Stomach (tissue), 19 donors: ENCODE measurements at places on chromosomes 2 and 18. TPM values are rescaled to one million over a fixed set of nuclear protein-coding genes. Genes with fewer than 3 reads are reported as not detected.

- H3K36me3 ChIP-seq: no peaks in the 10 kb centered on the region
- no peaks in the 10 kb centered on the region for H3K27me3 ChIP-seq
- H3K27ac ChIP-seq: no peak overlapping the region
- no peak overlapping the region for H3K4me3 ChIP-seq
- H3K4me1 ChIP-seq: no peaks in the 10 kb centered on the region
Measured at GRCh38 chr2:228999326-228999725, 271.8 kb downstream of the PID1 start.

- no peaks in the 10 kb centered on the region for H3K27me3 ChIP-seq
- H3K4me1 ChIP-seq: no peaks in the 10 kb centered on the region
- DNase-seq: no peak
- no peaks in the 10 kb centered on the region for H3K36me3 ChIP-seq
Measured at GRCh38 chr2:211328126-211328525, 771.7 kb downstream of the CPS1 start.

DNA sequence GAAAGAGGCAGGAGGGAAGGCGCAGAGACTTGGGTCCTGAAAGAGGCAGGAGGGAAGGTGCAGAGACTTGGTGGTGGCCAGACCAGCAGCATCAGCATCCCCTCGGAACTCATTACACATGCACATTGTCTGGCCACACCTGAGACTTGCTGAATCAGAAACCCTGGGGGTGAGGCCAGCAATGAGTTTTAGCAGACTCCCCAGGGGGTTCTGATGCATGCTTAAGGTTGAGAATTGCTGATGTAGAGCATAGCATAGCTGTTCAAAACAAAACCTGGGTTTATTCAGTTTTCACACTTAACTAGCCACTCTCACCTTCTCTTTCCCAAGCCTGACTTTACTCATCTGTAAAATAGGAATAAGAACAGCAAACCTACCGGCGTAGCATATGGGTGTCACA, 122.9 kb downstream of the MRO start:
- no peak overlapping the region for H3K27ac ChIP-seq
- H3K4me3 ChIP-seq: no peak overlapping the region
- no peaks in the 10 kb centered on the region for H3K4me1 ChIP-seq
- H3K36me3 ChIP-seq: no peaks in the 10 kb centered on the region

DNA sequence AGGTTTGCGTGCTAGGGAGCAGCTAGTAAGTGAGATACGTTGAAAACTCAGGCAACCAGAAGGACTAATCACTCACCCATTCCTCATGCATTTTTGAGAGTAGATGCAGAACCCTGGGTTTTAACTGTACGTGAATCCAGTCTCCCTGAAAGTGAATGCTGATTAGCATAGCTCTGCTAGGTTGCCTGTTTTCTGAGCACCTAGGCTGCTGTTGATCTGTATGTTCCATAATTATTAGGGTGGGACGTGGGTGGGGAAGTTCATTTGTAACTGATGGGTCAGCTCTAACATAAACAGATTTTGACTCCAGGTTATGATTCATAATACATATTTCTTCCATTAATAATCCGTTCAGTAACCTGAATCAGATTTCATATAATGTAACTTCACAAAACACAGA, 379.0 kb upstream of the FANCL start:
- no peak overlapping the region for H3K27ac ChIP-seq
- H3K36me3 ChIP-seq: no peaks in the 10 kb centered on the region
- DNase-seq: no peak
- H3K4me1 ChIP-seq: no peaks in the 10 kb centered on the region

DNA sequence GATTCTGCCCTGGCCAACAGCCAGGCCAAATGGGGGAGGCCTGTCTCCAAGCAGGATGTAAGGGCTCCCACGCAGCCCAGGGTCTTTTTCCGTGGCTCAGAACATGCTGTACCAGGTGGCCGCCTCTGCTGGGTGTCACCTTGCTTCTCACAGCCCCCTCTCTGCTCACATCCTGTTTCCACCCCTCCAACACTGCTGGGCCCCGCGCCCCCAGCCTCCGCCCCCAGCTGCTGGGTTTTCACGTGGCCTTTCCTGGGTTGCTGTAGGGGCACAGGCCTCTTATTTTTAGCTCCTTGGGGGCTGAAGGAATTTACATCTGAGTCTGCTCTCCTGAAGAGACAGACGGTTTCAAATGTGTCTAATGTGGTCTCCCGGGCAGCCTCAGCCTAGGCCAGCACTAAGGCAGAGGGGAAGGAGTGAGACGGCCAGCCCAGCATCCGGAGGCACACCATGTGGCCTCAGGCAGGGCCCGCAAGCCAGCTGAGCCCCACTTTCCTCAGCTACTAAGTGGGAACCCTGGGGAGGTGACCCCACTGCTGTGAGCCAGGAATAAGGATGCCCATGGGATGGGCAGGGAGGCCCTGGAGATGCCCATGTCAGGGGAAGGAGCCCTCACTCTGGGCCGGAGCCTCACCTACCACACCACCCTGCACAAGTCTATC, 18.7 kb upstream of the DUSP2 start:
- no peaks in the 10 kb centered on the region for H3K27me3 ChIP-seq
- no peak for DNase-seq

DNA sequence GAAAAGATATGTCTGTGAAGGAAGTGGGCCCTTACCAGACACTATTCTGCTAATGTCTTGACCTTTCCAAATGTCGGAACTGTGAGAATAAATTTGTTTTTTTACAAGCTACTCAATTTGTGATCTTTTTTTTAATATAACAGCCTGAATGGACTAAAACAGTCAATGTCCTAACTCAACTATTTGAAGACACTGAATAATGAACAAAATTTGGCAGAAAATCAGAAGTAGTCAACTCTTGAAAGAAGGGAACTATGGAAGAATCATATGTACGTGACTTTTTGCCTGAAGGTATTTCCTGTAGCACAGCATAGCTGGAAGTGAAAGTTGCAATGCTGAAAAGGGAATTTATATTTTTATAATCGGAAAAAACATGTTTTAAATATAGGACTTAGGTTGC, 351.8 kb upstream of the TFPI start:
- H3K36me3 ChIP-seq: no peaks in the 10 kb centered on the region
- H3K27me3 ChIP-seq: no peaks in the 10 kb centered on the region
- H3K4me3 ChIP-seq: no peak overlapping the region
- no peak overlapping the region for H3K27ac ChIP-seq

GRCh38 chr2:126664234-126664633, 8.3 kb downstream of the GYPC start:
- no peak for DNase-seq
- H3K36me3 ChIP-seq: peaks cover 4% of the 10 kb centered on the region
- H3K27ac ChIP-seq: no peak overlapping the region

DNA sequence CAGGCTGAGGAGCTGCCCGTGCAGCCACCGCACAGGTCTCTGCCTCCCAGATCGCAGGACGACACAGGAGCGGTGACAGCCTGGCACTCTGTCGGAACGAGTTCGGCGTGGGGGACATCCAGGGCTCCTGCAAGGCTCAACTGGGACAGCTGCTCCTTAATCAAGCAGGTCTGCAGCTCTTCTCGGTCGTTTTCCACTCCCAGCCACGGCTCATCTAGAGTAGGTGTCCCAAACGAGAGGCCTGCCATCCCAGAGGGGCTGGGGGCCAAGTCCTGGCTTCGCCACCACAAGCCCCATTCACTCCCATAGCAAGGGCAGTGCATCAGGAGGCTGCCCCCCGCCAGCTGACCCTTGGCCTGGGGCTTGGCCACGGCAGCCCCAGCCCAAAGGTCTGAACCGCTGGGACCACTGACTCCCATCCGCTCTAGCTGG, 22.5 kb downstream of the PASK start:
- H3K4me3 ChIP-seq: no peak overlapping the region
- H3K36me3 ChIP-seq: peaks cover 25% of the 10 kb centered on the region
- DNase-seq: no peak
- no peaks in the 10 kb centered on the region for H3K27me3 ChIP-seq

- H3K36me3 ChIP-seq: no peaks in the 10 kb centered on the region
- no peak overlapping the region for H3K4me3 ChIP-seq
- H3K27me3 ChIP-seq: no peaks in the 10 kb centered on the region
- peak; percentile 54 for DNase-seq
- no peak overlapping the region for H3K27ac ChIP-seq
- H3K4me1 ChIP-seq: no peaks in the 10 kb centered on the region
Measured at GRCh38 chr2:71603311-71603811, 150.0 kb downstream of the DYSF start.

DNA sequence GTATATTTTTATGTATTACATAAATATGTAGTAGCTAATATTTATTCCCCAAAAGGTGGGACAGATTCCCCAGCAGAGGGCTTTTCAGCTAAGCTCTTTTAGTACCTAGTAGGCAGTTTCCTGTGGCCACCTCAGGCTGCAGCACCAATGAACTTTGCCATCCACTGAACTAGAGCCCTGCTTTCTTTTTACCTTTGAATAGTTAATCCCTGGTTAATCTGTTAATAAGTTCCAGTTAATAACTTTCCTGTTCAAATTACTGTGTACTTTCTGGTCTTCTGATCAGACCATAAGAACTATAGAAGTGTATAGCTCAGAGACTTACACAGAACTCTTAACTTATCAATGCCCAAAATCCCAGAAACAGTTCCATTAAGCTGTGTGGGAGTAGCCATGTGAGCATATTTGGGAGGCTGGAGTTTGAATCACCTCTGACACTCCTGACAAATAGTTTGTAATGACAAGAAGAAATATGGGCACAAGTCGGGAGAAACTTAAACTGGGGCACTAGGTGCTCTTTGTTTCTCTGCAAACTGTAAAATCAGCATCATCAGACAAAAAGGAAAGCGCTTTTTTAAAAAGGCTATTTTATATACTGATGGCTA, 40.0 kb downstream of the ASXL2 start:
- DNase-seq: no peak
- no peak overlapping the region for H3K4me3 ChIP-seq

- H3K27ac ChIP-seq: no peak overlapping the region
- H3K27me3 ChIP-seq: no peaks in the 10 kb centered on the region
- DNase-seq: no peak
- H3K36me3 ChIP-seq: no peaks in the 10 kb centered on the region
- H3K4me1 ChIP-seq: no peaks in the 10 kb centered on the region
Measured at GRCh38 chr2:102334486-102334885, 21.1 kb upstream of the IL18R1 start.

- DNase-seq: no peak
- H3K36me3 ChIP-seq: no peaks in the 10 kb centered on the region
- no peak overlapping the region for H3K4me3 ChIP-seq
- no peaks in the 10 kb centered on the region for H3K27me3 ChIP-seq
Measured at GRCh38 chr2:1339388-1340140, 73.7 kb upstream of the TPO start.

GRCh38 chr2:217610401-217610814, 392.4 kb downstream of the TNS1 start:
- peak overlapping the region; percentile 10 for H3K27ac ChIP-seq
- no peaks in the 10 kb centered on the region for H3K36me3 ChIP-seq

DNA sequence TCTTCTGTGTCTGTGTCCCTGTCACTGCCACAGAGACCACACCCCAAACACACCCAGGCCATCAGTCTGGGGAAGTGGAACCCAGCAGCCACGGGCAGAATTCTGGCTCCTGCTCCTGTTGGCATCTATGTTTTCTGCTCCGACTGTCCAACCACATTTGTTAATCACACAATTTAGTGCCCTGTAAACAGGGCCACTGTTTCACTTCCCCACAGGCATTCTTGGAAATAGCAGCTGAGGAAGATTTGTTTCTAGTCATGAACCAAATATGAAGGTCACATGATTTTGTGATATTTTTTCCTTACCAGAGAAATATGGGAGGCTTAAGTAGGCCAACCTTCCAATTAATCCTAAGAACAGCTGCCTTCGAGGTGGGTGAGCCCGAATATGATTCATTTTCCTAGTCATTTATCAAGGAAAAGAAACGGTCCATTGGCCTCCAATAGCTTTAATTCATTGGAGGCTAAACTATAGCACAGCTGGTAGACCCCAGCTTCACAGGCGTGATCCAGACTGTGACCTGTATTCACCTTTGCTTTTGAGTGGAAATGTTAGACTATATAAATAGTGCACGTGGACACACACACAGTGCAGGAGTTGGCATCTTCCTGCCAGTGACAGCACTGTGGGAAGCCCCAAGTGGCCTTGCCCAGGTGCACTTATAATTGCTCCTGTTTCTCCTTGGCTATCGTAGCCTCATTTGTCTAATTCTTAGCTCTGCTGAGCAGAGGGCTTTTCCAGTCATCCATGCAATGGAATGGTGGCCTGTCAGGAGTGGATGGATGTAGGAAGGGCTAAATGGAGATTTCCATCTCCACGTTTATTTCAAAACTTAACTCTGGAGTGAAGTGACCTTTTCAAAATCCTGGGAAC, 267.9 kb downstream of the LPIN1 start:
- no peak for DNase-seq
- H3K4me3 ChIP-seq: no peak overlapping the region
- H3K27me3 ChIP-seq: no peaks in the 10 kb centered on the region
- peaks cover 6% of the 10 kb centered on the region for H3K4me1 ChIP-seq

- H3K36me3 ChIP-seq: no peaks in the 10 kb centered on the region
- H3K4me1 ChIP-seq: peaks cover 4% of the 10 kb centered on the region
- DNase-seq: no peak
Measured at GRCh38 chr2:96099861-96100798, 16.2 kb downstream of the ADRA2B start.

GRCh38 chr2:177432703-177433102, 40.1 kb downstream of the AGPS start:
- H3K4me3 ChIP-seq: no peak overlapping the region
- no peaks in the 10 kb centered on the region for H3K27me3 ChIP-seq
- DNase-seq: no peak
- H3K27ac ChIP-seq: no peak overlapping the region
- no peaks in the 10 kb centered on the region for H3K4me1 ChIP-seq

GRCh38 chr2:61537277-61537949, 743 bp downstream of the XPO1 start:
- H3K4me1 ChIP-seq: peaks cover 18% of the 10 kb centered on the region
- DNase-seq: peak; percentile 74
- H3K4me3 ChIP-seq: peak overlapping the region; percentile 89
- H3K27me3 ChIP-seq: no peaks in the 10 kb centered on the region

The HOXD4 gene
- total RNA-seq: 2.4 TPM

The MC4R gene
- not detected for total RNA-seq

The KCTD1 gene
- 118 TPM for total RNA-seq
